ENCODE measurements at places on chromosomes 13 and 19.

DNA sequence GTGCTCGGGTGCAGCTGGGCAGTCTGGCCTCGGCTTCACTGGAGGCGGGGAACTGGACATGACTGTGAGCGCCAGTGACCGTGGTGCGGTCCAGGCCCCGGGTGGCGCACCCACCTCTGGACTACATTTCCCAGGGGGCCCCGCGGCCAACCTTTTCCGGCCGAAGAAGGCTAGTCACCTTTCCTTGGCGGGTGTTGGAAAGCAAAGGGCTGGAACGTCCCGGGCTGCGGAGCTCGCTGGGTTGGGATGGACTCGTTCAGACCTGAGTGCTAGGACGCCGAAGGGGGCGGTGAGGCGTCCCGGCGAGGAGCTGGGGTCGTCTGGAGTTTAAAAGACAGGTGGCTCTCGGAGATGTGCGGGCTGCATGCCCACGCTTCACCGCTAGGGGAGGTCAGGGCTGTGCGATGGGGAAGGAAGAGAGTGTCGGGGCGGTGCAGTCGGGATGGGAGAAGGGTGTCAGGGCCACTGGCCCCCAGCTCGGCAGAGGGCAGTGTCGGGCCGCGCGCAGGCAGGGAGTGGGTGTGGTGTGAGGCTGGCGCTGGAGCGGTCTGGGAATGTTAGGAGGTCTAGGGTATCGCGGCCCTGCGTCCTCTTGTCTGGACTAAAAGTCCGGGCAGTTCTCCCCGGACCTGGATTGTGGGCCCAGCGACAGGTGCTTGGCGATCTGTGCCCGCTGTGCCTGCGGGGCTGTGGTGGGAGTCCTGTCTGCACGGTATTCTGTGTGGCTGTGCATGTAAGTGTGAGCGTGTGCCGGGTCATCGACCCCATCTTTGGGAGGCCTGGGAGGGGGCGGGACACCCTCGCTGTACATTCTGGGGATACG lies 57.1 kb downstream of the ZNF568 start:
- peak; percentile 45 for DNase-seq

- DNase-seq, result peak; percentile 41
These were observed 117.4 kb downstream of the ESD start for GRCh38 chr13:46679369-46680120.

- no peak for DNase-seq
These were observed 7.8 kb downstream of the PGPEP1 start for GRCh38 chr19:18348171-18348570.

- DNase-seq, result no peak
These were observed 78.3 kb downstream of the CYSLTR2 start for GRCh38 chr13:48731957-48732569.

DNA sequence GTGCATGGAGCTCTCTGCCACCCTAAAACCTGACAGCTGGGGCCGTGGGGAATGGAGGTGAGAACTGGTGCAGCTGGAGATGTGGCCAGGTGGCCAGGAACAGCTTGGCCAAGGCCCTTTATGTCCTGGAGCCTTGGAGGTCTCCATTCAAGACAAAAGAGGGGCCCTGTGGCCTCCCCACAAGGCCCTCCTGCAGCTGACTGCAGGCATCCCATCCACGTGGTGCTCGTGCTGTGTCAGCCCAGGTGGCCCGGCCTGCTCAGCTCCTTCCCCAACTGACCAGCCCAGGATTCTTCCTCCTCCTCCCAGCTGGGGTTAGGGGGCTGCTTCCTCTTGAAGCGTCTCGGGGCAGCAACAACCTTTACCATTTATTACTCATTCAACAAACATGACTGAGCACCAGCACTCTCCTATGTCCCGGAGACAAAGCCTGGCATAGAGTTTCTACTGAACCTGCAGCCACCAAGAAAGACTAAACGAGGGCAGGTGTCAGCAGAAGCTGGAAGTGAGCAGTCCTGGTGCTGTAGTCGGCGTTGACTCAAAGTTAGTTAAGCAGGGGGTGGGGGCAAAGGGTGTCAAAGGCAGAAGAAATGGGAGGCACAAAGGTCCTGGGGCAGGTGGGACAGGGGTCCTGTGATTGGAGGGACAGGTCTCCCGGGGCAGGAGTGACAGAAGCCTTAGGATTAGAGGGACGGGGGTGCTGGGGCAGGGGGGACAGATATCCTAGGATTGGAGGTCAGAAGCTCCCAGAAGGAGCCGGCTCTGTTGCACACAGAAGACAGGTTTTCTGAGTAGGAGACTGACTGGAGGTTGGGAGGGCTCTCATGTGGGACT lies 23.3 kb upstream of the C13orf46 start:
- no peak for DNase-seq

- DNase-seq, result no peak
These were observed 5.0 kb downstream of the PBX4 start for GRCh38 chr19:19613506-19613905.

- DNase-seq, result no peak
These were observed 24.2 kb downstream of the CEBPG start for GRCh38 chr19:33397536-33398360.

- DNase-seq, result no peak
These were observed 809 bp upstream of the B9D2 start for GRCh38 chr19:41364524-41365391.

DNA sequence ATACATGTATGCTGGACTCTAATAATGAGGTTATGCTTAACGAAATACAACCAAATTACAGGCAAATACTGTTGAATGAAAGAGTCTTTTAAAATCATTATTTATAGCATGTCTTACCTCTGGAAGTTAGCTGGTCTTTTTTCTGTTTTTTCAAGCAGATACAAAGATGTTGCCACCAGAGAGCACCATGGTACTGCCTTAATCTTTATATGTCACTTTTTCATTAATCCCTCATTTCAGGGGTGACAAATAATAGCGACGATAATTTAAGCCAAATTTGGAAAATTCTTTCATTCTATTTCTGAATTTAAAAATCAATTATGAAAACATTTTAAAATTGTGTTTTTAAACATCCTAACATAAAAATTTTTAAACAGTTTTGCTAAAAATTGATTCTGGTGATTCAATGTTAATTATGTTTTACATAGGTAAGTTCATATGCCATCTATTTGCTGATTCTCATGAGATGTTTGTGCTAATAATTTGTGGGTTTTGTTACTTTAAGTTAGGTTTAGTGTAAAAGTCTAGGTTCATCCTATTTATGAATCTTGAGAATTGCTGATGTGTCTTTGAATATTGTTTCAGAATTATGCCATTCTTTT lies 379.3 kb upstream of the SGCG start:
- DNase-seq, result no peak

DNA sequence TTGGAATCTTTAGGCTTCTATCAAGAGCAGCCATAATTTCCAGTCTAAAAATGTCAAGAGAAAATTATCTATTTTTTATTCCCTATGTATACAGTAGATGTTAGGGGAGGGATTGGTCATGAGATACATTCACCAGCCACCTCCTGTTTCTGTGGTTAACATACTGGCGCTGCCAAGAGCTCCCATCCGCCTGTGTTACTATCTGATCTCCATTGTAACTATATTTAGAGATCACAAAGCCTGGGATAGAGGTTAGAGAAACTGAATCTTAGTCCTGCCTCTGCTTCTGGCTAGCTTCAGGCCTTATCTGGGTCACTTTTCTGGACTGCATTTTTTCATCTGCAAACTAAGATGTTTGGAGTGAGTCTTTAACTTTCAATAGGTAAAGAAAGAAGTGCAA lies 46.3 kb downstream of the POLR1D start:
- DNase-seq, result no peak

DNA sequence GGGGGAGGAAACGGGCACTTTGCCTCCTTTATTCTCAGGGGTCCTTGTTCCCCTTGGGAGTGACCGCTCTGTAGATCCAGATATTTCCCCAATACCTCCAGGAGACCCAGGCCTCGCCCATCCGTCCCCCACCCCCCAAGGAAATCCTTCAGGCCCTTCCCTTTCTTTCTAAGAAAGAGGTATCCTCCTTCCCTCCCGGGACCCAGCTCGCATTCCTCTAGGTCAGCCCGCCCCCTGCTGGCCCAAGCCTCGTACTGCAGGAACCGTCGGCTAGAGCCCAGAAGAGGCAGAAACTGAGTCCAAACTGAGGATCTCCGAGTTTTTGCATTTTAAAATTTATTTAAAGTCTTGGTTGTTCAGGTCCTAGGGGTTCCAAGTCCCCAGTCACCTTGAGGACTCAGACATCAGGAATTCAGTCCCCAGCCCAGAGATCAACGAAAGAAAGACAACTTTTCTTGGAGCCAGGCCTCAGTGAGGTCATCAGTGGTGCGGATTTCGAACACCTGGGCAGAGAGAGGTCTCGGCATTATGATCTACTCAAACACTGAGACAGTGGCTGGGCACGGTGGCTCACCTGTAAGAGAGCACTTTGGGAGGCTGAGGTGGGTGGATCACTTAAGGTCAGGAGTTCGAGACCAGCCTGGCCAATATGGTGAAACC lies 7.5 kb upstream of the LRFN1 start:
- DNase-seq, result peak; percentile 55

- DNase-seq, result no peak
These were observed 1.3 kb downstream of the CDX2 start for GRCh38 chr13:27967736-27968315.

- DNase-seq, result no peak
These were observed 2.0 kb downstream of the RAB8A start for GRCh38 chr19:16113727-16114126.

GRCh38 chr13:57582032-57582431 lies 49.5 kb upstream of the PCDH17 start:
- peak; percentile 8 for DNase-seq

DNA sequence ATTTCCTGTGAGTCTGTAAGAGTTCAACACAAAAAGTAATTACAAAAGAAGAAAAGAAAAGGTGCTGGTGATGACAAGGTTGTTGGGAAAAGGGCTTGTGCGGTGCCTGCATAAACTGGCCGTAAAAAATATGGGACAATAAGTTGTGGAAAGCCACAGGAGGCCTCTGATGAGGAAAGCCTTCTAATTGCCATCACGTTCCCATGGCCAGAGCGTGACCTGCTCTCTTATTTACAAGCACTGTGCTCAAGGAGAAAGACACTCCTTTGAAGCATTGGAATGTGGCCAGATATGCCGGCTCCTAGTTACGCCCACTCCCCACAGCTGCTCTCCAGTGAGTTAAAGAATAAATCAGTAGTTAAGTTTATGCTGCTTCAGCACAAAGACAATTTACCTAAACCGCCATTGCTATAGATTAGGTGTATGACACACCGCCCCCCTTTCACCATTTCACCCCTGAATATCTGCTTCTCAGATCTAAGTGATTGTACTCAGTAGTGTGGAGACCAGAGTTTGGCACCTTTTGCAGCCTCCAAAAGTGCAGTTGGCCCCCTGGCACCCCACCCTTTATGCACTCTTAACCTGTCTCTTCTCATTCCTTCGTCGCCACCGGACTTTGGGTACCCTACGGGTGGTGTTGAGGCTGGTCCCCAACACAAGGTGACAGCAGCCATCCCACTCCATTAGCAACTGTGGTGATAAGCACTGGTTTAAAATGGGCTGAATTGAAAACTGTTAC lies 8.1 kb upstream of the PGLYRP1 start:
- DNase-seq, result no peak

- no peak for DNase-seq
These were observed 922 bp downstream of the EBPL start for GRCh38 chr13:49690133-49690994.

DNA sequence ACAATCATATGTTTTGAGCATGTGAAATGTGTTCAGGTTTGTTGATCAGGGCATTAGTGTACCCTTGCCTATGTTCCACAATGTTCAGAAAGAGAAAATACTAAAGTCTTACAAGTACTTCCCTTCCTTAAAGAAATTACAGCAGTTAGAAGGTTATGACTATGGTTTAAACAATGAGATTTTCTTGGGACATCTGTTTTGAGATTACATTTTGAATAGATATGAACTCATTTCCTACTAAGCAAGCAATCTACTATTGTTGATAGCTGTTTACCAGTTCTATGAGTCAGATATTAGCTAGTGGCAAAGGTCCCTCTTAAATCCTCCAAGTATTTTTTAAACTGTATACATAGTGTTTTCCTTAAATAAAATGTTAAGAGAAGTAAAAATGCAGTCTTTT lies 241.3 kb downstream of the DACH1 start:
- peak; percentile 3 for DNase-seq

GRCh38 chr19:10762656-10763055 lies 44.8 kb downstream of the DNM2 start:
- no peak for DNase-seq

GRCh38 chr19:14479975-14480699 lies 5.0 kb upstream of the PTGER1 start:
- DNase-seq, result no peak

GRCh38 chr13:109647053-109647452 lies 139.3 kb downstream of the IRS2 start:
- peak; percentile 27 for DNase-seq

DNA sequence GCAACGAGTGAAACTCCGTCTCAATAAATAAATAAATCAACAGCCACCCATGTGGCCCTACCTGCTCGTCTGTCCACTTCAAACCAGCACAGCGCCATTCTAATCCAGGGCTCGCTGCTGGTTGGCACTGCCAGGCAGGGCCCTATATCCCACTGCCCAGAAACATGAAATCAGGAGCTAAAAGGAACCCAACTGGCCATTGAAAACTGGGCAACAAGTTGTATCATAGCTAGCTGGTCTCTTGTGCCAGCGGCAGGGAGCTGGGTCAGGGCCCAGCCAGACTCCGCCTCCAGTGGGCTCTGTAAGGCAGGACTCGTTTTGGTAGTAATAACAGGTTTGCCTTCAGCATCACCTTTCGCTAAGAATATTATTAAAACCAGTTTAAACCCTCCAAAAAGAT lies 39.3 kb downstream of the GGACT start:
- no peak for DNase-seq

GRCh38 chr19:8821748-8822241 lies 10.3 kb downstream of the ZNF558 start:
- DNase-seq, result no peak

DNA sequence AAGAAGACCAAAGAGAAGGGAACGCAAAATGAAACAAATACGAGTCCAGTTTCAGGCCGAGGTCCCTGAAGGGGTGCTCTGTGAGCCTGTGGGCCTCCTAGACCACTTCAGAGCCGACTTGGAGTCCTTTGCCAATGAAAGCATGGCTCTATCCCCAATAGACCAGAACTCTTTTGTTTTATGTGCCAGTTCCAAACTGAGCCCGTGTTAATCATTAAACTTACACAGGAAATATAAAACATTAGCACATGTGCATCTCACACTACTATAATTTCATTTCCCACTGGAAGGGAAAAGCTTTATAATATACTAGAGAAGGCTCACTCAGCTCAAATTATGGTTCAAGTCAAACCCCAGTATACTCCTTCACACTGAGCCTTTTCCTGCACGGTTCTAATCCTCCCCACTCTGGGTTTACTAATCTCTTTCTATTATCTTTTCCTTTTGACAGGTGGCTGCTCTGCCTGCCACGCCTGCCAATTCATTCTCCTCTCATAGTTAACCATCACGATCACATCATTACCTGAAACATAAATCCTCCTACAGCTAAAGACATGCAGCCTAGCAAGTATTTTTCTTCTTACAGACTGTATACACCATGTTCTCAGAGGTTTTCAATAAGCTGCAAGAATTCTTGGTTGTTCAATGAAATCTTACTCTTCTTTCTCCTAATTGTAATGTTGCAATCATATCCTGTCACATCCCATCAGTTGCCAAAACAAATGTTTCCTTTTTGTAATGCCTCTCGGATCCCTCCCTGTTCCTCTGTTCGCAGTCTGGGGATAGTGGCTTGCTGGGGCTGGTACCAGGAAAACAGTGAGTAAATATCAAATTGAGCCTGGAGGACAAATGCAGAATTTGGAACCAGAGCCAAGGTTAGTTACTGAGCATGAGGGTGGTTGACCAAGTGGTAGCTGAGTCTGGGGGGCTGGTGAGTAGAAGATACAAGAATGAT lies 18.8 kb upstream of the WASF3 start:
- DNase-seq, result no peak

Data from HT1080 (cell line).